Breast epithelium (tissue), 4 donors: ENCODE measurements at places on chromosomes 16 and 17. TPM values are rescaled to one million over a fixed set of nuclear protein-coding genes. Genes with fewer than 3 reads are reported as not detected.

Gene MSLN
- not detected for total RNA-seq

Gene TMEM88
- total RNA-seq: 21.0 TPM

Gene MEIOB
- total RNA-seq: not detected

Gene SLFN13
- total RNA-seq: 33.7 TPM
